ENCODE measurements at places on chromosomes 3 and 15. TPM values are rescaled to one million over a fixed set of nuclear protein-coding genes. Genes with fewer than 3 reads are reported as not detected.

The BUB1B gene
- 2.9 TPM for total RNA-seq

GRCh38 chr3:43919029-43919428, 228.3 kb downstream of the ABHD5 start:
- peaks cover 12% of the 10 kb centered on the region for H3K27me3 ChIP-seq
- H3K4me1 ChIP-seq, result no peaks in the 10 kb centered on the region
- no peak overlapping the region for H3K27ac ChIP-seq
- H3K4me3 ChIP-seq, result no peak overlapping the region
- H3K36me3 ChIP-seq, result no peaks in the 10 kb centered on the region

DNA sequence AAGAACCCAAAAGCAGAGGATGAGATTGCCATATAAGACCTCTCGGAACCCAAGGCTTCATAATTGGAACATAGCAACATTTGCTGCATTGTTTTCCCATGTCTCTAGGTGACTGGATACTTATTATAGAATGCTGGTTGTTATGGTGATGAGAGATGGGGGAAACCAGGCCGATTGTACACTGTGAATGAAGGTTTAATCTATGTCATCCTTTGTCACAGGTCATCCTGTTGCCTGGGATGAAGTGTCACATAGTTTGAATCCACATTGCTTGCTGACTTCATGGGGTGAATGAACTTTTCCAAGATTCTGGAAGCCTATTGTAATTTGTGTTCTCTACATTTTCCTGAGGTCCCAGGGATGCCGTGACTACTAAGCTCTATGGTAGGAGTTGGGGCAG, 41.8 kb downstream of the CLEC3B start:
- no peaks in the 10 kb centered on the region for H3K27me3 ChIP-seq
- no peaks in the 10 kb centered on the region for H3K4me1 ChIP-seq
- H3K4me3 ChIP-seq, result no peak overlapping the region
- H3K27ac ChIP-seq, result no peak overlapping the region
- DNase-seq, result no peak

DNA sequence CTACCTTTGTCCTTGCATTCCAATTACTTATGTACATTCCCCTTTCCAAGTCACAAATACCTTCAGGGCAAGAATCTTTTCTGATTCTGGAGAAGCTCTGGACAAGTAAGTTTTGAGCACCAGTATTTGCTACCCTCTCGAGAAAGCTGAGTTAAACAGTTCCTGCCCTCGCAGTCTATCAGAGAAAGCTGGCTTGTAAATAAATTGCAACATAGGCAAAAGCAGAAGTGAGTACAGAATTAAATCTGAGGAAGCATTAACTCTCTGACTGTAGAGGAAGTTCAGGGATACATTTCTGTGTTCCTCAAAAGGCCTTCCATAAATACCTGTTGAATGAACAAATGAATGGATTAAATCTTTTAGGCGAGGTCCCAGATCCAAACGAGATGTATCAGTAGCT, 1.2 kb downstream of the OSBPL11 start:
- H3K27ac ChIP-seq, result peak overlapping the region; percentile 84
- H3K27me3 ChIP-seq, result no peaks in the 10 kb centered on the region
- peaks cover 45% of the 10 kb centered on the region for H3K4me1 ChIP-seq
- H3K36me3 ChIP-seq, result no peaks in the 10 kb centered on the region

DNA sequence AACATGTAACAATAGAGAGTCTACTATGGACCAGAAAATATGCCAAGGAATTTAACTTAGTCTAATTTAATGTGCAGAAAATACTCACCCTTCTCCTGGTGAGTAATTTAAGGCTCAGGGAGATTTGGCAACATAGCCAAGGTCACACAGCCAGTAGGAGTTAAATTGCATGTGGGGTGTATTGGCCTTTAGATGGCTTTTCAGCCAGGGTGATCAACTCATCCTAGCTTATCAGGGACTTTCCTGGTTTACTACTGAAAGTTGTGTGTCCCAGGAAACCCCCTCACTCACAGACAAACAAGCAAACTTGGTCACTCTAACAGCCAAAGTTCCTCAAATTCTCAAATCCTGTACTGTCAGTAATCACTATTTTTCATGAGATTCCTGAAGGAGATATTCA, 2.6 kb upstream of the SLC9A9 start:
- H3K4me3 ChIP-seq, result no peak overlapping the region
- peak; percentile 13 for DNase-seq
- no peaks in the 10 kb centered on the region for H3K36me3 ChIP-seq
- H3K27me3 ChIP-seq, result no peaks in the 10 kb centered on the region

The STAC gene
- total RNA-seq, result not detected

The CADPS gene
- 0.22 TPM for total RNA-seq

The HGD gene
- total RNA-seq, result 0.91 TPM

GRCh38 chr15:94655249-94655880, 424.0 kb downstream of the MCTP2 start:
- no peaks in the 10 kb centered on the region for H3K36me3 ChIP-seq
- no peak for DNase-seq
- H3K27ac ChIP-seq, result no peak overlapping the region
- H3K27me3 ChIP-seq, result no peaks in the 10 kb centered on the region
- no peaks in the 10 kb centered on the region for H3K4me1 ChIP-seq
- H3K4me3 ChIP-seq, result no peak overlapping the region

DNA sequence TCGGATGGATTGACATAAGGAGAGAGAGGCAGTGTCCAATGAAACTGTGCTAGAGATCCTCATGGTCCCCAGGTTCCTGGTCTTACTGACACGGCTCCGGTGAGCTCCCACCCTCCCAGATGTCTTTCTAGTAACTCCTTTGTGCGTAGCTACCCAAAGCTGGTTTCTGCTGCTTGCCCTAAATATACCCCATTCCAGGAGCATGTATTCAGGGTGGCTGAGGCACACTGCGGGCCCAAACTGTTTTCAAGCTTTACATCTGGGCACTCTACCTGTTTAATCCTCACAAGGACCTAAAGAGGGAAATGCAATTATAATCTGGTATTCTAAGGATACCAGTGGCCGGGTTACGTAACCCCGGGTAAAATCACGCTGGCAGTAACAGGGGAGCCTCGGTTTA, 161.2 kb upstream of the NSMCE3 start:
- no peaks in the 10 kb centered on the region for H3K4me1 ChIP-seq
- no peak overlapping the region for H3K4me3 ChIP-seq
- H3K27me3 ChIP-seq, result no peaks in the 10 kb centered on the region
- DNase-seq, result no peak
- no peak overlapping the region for H3K27ac ChIP-seq

The TRH gene
- total RNA-seq, result not detected

The TRIM69 gene
- 28.6 TPM for total RNA-seq

The KNL1 gene
- total RNA-seq, result 3.7 TPM

DNA sequence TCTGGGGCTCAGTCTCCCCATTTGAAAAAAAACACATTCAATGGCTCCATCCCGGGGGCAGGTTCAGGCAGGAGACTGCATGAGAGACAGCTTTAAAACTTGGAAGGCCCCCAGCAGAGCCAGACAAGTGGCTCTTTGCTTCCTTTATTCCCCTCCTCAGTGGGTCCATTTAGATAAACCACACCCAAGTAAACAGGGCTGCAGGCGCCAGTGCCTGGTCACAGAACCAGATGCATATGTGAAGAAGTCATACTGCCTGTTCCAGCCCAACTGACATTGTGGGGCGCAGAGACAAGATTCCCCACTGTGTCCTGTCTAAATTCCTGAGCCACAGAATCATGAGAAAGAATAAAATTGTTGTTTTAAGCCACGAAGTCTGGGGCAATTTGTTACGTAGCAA, 9.0 kb downstream of the FBN1 start:
- no peaks in the 10 kb centered on the region for H3K27me3 ChIP-seq
- DNase-seq, result no peak
- H3K4me3 ChIP-seq, result no peak overlapping the region
- no peak overlapping the region for H3K27ac ChIP-seq
- H3K36me3 ChIP-seq, result no peaks in the 10 kb centered on the region

DNA sequence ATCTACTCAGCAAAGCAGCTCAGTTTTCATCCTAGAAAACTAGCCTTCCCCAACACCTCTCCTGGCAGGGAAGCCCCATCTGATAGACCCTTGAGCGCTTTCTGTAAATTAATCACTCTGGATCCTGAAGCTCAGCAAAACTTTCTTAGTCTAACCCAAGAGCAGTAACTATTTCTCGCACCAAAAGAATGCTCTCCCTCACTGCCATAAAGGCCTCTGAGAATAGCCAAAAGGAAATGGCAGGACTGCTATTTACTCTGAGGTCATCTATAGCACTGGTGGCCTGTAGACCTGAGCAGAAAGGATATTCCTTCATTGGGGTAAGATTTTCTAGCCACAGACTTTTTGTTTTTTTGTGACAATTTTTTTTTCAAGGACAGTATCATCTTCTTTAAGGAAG, 345.8 kb upstream of the ADAMTS9 start:
- H3K27ac ChIP-seq, result no peak overlapping the region
- no peaks in the 10 kb centered on the region for H3K36me3 ChIP-seq
- no peaks in the 10 kb centered on the region for H3K27me3 ChIP-seq
- DNase-seq, result no peak

- DNase-seq, result no peak
- no peaks in the 10 kb centered on the region for H3K4me1 ChIP-seq
Observed at GRCh38 chr3:48026098-48026497, 9.9 kb upstream of the MAP4 start.

GRCh38 chr3:133474251-133474801, 74.5 kb downstream of the BFSP2 start:
- no peak for DNase-seq
- H3K36me3 ChIP-seq, result no peaks in the 10 kb centered on the region
- H3K4me1 ChIP-seq, result peaks cover 57% of the 10 kb centered on the region
- no peaks in the 10 kb centered on the region for H3K27me3 ChIP-seq
- H3K27ac ChIP-seq, result peak overlapping the region; percentile 75

DNA sequence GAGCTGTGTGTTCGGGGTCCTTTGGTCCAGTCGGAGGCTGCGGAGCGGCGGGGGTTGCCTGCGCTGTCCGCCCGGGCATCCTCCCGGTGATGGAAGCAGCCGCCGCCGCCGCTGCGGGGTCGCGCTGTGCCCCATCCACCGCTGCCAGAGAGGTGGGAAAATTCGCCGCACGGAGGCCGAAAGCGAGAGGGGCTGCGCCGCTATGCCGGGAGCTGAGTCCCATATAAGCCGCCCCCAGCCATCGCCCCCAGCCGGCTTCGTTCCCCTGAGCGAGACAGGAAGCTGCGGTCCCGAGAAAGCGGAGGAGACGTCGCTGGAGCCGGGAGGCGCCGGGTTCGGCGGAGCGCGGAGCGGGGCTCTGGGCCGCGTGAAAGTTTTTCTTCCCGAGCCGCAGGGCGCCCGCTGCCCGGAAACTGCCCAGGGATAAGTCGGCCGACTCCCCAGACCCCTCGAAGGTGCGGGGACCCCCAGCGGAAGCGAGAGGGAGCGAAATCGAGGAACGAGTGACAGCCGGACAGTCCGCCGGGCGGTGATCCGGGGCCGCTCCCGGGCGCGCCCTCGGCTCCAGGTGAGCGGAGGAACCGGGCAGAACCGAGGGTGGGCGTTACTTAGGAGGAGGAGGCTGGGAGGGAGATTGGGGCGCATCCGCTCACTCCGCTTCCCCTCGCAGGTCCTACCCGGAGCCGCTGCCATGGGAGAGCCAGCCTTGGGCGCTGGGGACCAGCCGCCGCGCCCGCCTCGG, 574 bp downstream of the CHST2 start:
- no peaks in the 10 kb centered on the region for H3K27me3 ChIP-seq
- H3K36me3 ChIP-seq, result no peaks in the 10 kb centered on the region
- DNase-seq, result peak; percentile 57
- H3K27ac ChIP-seq, result peak overlapping the region; percentile 56
- H3K4me3 ChIP-seq, result peak overlapping the region; percentile 44
- H3K4me1 ChIP-seq, result peaks cover 32% of the 10 kb centered on the region

DNA sequence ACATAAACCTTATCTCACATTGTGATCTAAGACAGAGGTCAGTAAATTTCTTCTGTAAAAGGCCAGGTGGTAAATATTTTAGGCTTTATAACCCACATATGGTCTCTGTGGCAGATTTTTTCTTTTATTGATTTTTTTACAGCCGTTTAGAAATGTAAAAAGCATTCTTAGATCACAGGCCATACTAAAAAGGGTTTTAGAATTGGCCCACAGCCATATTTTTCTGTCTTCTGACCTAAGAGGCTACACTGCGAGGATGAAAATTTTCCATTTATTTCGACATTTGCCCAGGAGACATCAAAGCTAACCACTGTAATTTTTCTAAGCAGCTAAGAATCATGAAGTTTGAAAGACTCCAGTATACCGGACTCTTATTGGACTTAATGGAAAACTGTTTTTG, 377.2 kb upstream of the SGO1 start:
- H3K4me3 ChIP-seq, result no peak overlapping the region
- no peak overlapping the region for H3K27ac ChIP-seq
- H3K36me3 ChIP-seq, result no peaks in the 10 kb centered on the region
- no peaks in the 10 kb centered on the region for H3K4me1 ChIP-seq
- no peaks in the 10 kb centered on the region for H3K27me3 ChIP-seq

- no peak overlapping the region for H3K27ac ChIP-seq
- peaks cover 7% of the 10 kb centered on the region for H3K27me3 ChIP-seq
- no peak overlapping the region for H3K4me3 ChIP-seq
- H3K4me1 ChIP-seq, result peaks cover 7% of the 10 kb centered on the region
Observed at GRCh38 chr15:71117714-71118305, 2.5 kb downstream of the THSD4 start.

The SEC22A gene
- 19.3 TPM for total RNA-seq

The CA12 gene
- total RNA-seq, result not detected

The SPSB4 gene
- not detected for total RNA-seq

DNA sequence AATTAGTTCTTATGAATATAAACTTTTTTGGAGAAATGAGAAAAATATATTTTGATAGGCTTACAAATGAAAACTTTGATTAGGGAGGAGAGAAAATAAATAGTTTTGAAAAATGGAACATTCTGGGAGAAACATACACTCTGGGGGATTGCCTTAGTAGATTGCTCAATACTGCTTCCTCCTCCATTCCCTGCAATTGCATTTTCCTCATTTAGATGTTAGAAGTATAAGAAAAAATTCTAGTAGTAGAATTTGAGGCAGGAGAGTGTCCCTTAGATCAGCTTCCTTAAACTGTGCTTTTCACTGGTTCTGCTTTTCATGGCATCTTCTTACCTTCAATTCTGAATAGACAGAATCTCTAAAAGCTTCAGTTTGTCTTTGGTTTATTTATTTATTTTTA, 46.2 kb upstream of the CTDSPL2 start:
- DNase-seq, result no peak
- H3K27ac ChIP-seq, result no peak overlapping the region
- H3K36me3 ChIP-seq, result peaks cover 4% of the 10 kb centered on the region
- H3K4me1 ChIP-seq, result no peaks in the 10 kb centered on the region
- H3K4me3 ChIP-seq, result no peak overlapping the region

The DGKG gene
- 10.9 TPM for total RNA-seq

All from B cell (primary cell).